Hematopoietic multipotent progenitor cell treated with erythropoietin and hydrocortisone succinate and interleukin-3 and kit ligand, for 8 days (in vitro differentiated cells): ENCODE measurements at places on chromosomes 6 and 20.
A peak's percentile ranks its signal among the peaks of the same experiment; 100 is the strongest.

- DNase-seq = no peak
Measured at GRCh38 chr6:154488248-154488593, 22.3 kb downstream of the CNKSR3 start.

- peak; percentile 3 for DNase-seq
Measured at GRCh38 chr6:100176311-100176950, 182.4 kb upstream of the MCHR2 start.

- DNase-seq = no peak
Measured at GRCh38 chr6:95439741-95440140, 137.6 kb upstream of the MANEA start.

- peak; percentile 5 for DNase-seq
Measured at GRCh38 chr6:45376310-45377042, 1.3 kb downstream of the SUPT3H start.

DNA sequence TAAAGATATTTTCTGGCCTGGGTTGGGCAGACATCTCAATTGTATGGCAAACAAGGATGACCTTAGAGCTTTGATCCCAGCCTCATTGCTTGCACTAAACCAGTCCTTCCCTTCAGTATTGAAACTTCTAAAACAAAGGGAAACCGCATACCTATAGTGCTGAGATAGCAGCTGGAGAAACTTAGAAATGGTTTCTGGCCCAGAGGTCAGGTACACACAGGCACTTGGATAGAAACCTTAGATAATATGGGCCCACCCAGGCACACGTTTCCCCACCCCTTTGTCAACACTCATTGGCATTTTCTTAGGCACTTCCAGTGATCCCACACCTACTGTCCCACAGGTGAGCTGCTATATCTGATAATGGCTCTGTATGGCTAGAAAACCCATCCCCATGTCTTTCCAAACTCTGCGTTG lies 22.1 kb downstream of the NRSN1 start:
- DNase-seq = no peak

GRCh38 chr20:59145924-59146779 lies 17.5 kb upstream of the ZNF831 start:
- DNase-seq = no peak

DNA sequence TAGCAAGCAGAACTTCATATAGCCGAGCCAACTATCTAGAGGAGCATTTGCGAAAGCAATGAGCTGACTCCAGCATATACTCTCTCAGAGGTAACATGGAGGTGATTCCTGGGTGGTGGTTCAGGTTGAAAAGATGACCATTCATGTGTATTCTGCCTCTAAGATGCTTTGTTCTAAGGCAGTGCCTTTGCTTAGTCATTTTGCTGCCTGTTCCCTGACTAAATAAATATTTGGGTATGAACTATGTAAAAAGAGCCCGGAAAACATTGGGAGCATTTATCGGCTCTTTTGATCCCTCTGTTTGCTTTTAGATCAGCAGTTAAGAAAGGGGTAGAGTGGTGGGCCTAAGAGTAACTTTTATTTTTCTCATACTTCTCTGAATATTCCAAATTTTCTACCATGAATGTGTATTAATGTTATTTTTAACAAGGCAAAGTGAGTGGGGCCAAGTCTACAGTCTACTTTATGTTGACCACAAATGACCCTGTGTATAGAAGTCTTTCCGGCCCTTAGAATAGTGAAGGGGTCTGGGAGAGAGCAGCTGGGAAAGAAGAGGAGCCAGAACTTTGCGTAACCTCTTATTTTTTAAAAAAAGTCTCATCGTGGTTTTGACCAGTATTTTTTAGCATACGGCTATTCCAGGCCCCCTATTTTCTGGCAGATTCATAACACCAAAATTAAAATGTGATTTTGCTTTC lies 206.5 kb upstream of the EYA4 start:
- no peak for DNase-seq

GRCh38 chr20:64185276-64185900 lies 21.1 kb downstream of the MYT1 start:
- no peak for DNase-seq

- peak; percentile 86 for DNase-seq
Measured at GRCh38 chr6:144013486-144013909, 5.4 kb upstream of the PLAGL1 start.

GRCh38 chr6:49526598-49526997 lies 23.9 kb upstream of the C6orf141 start:
- no peak for DNase-seq

GRCh38 chr6:115415378-115415777 lies 645.3 kb downstream of the FRK start:
- DNase-seq = no peak

GRCh38 chr6:153590411-153590810 lies 448.6 kb upstream of the OPRM1 start:
- DNase-seq = no peak

- no peak for DNase-seq
Measured at GRCh38 chr20:47784599-47785310, 526 bp downstream of the SULF2 start.
